Hindlimb muscle (tissue), 1 donor: ENCODE measurements at places on chromosomes 3 and 15.

DNA sequence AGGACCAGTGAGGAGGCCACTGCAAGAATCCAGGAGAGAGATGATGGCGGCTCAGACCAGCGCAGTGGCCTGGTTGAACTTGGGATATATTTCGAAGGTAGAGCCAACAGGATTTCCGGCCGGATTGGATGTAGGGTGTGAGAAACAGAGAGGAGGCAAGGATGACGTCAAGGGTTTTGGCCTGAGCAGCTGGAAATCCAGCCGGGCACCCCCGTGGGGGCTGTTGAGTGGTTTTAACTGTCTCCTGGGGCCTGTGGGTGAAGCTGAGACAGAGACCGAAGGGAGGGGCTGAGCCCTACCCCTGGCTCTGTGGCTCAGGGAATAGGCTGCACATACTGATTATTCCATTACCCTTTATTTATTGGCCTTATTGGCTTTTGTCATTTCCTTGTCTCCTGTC is 45.7 kb downstream of the EXOG start:
- no peak for DNase-seq

GRCh38 chr3:114668099-114668498 is 374.3 kb downstream of the TIGIT start:
- no peak for DNase-seq

DNA sequence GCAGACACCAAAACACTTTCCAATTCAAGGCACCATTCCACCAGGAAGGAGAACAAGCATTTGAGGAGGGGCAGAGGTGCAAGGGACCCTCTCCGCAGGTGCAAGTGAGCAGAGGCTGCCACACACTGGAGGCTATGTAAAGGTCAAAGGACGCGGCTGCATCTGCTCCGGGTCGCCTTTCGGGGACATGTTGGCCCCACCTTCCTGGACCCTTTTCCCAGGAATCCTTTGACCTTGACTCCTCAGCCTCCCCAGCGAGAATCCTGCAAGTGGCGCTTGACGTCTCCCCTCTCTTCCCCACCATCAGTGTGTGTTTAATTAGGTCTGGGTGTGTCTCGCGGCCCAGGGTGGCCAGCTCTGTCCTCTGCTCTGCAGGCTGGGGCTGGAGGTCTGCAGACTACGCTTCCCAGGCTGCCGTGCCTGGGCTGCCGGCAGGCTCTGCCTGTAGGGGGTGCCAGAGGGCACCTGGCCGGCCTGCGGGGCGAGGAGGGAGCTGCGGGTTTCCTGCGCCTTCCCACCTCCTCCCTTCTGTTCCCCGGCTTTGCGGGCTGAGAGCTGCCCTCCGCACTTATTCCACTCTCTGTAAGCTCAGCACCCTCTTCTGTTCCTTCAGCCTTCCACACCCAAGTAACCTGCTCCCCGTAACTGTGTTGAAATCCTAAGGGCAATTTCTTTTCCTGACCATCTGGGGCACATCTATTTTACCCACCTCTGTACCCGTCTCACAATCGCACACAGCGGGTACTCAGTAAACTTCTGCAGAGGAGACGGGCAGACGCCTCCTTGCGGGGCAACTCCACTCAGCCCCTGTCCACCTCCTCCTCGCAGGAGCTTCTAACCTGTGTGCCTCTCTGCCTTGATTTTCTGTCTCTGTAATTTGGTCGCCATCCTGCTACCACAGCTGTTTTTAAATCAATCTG is 129.8 kb downstream of the NSMCE3 start:
- peak; percentile 40 for DNase-seq

- no peak for DNase-seq
These were observed 129.7 kb upstream of the UBE2E1 start for GRCh38 chr3:23676093-23676492.
